ENCODE measurements at places on chromosomes 3 and 15. TPM values are rescaled to one million over a fixed set of nuclear protein-coding genes. Genes with fewer than 3 reads are reported as not detected.

GCSAM gene
- not detected for total RNA-seq

IMPG2 gene
- 0.98 TPM for total RNA-seq

TRA2B gene
- total RNA-seq: 212 TPM

PLSCR4 gene
- 176 TPM for total RNA-seq

PLA2G4E gene
- total RNA-seq: not detected

TUSC7 gene
- total RNA-seq: not detected

SYNPR gene
- not detected for total RNA-seq

ROBO2 gene
- total RNA-seq: under 0.01 TPM

MYH15 gene
- total RNA-seq: 0.10 TPM

HESX1 gene
- total RNA-seq: 0.33 TPM

TMEM212 gene
- total RNA-seq: not detected

LYZL4 gene
- not detected for total RNA-seq

TRIM59 gene
- total RNA-seq: 19.9 TPM
